ENCODE measurements at places on chromosomes 5 and 9. TPM values are rescaled to one million over a fixed set of nuclear protein-coding genes. Genes with fewer than 3 reads are reported as not detected.

- no peak for DNase-seq
- H3K4me3 ChIP-seq: no peak overlapping the region
- H3K27ac ChIP-seq: no peak overlapping the region
Observed at GRCh38 chr5:168609806-168610482, 30.8 kb upstream of the PANK3 start.

DNA sequence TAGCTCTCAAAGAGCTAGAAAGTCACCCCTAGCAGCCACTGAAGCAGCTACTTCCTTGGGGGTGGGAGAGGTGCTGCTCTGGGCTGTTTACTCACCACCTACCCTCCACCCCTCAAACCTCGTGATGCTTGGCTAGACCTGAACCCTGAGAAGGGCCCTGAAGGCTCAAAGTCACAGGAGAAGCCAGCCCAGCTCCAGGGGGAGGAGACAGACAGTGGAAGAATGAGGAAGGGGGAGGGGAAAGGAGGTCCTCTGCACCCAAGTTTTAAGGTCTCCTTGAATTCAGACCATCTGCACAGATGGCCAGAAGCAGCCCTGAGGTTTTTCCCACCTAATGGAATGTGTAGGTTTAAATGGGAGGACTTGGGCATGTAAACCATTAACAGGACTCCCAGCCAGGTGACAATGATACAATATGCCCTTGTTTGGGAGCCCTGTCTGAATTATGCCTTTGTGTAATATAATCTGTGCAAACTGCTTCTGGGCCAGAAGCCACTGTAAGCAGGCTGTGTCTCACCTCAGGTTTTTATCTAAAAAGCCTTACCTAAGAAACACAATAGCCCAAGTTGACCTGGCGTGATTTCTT is 180.5 kb downstream of the PIK3R1 start:
- DNase-seq: no peak
- H3K4me1 ChIP-seq: peaks cover 5% of the 10 kb centered on the region
- H3K36me3 ChIP-seq: no peaks in the 10 kb centered on the region
- no peaks in the 10 kb centered on the region for H3K27me3 ChIP-seq
- no peak overlapping the region for H3K4me3 ChIP-seq

DNA sequence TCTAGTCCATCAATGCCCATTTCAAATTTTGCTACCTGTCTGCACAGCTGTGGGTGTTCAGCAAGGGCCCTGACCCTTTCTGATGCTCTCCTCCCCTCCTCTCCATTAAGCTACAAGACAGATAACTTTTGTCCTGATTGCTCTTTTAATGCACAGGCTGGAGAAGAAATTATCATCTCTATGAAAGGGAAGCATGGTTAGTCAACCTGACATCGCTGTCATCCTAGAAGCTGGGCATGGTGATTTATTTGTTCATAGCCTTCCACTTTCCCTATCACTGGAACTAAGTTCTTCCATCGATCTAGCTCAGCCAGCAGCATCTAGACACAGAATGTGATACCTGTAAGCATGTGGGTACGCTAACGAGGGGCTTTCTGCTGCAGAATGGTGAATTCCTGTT is 50.1 kb downstream of the SLIT3 start:
- no peak overlapping the region for H3K4me3 ChIP-seq
- no peaks in the 10 kb centered on the region for H3K27me3 ChIP-seq

Gene ITGA1
- 0.22 TPM for total RNA-seq

DNA sequence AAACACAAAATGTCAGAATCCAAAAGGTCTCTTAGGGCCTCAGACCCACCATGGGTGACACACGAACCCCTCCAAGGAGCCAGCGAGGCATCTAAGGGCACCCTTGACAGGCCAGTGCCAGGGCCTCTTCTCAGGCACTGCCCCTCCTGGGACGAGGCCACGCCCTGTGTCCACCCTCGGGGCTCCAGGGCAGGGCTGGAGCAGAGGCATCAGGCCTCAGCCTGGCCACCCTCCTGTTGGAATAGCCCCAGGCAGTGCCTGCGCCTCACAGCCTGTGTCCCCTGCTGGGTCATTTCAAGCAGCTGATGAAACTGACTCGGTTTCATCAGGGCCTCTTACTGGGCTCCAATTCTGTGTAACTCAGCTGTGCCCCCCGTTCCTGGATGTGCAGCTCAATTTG is 32.8 kb upstream of the SUSD3 start:
- H3K4me1 ChIP-seq: no peaks in the 10 kb centered on the region
- peaks cover 21% of the 10 kb centered on the region for H3K27me3 ChIP-seq
- no peaks in the 10 kb centered on the region for H3K36me3 ChIP-seq
- no peak overlapping the region for H3K4me3 ChIP-seq

Measured in K562 (cell line).